ENCODE measurements at places on chromosomes 5 and 9.

GRCh38 chr9:14692470-14693250 is 572 bp downstream of the ZDHHC21 start:
- DNase-seq: no peak

GRCh38 chr9:107218829-107219485 is 64.1 kb upstream of the RAD23B start:
- no peak for DNase-seq

- DNase-seq: no peak
Observed at GRCh38 chr5:94113-94892, 2.3 kb downstream of the PLEKHG4B start.

GRCh38 chr9:131476777-131477345 is 25.9 kb upstream of the POMT1 start:
- no peak for DNase-seq

GRCh38 chr9:92440751-92441046 is 16.4 kb upstream of the OMD start:
- no peak for DNase-seq

- DNase-seq: no peak
Observed at GRCh38 chr9:5532790-5533189, 22.5 kb downstream of the PDCD1LG2 start.

GRCh38 chr9:123305879-123306278 is 37.5 kb upstream of the STRBP start:
- no peak for DNase-seq

DNA sequence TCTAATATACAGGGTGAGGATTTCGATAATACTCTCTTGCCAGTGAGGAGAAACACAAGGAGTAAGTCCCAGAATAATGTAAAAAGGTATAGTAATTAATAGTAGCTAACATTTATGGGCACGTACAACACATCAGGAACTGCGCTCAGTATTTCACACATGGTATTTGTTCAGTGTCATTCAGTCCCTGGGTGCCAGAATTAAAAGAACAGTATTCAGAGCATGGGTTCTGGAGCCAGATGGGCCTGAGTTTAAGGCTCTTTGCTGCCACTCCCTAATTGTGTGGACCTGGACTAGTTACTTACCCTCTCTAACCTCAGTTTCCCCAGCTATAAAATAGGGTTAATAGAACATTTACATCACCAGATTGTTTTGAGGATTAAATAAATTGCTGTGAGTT is 16.3 kb downstream of the OSTF1 start:
- DNase-seq: no peak

DNA sequence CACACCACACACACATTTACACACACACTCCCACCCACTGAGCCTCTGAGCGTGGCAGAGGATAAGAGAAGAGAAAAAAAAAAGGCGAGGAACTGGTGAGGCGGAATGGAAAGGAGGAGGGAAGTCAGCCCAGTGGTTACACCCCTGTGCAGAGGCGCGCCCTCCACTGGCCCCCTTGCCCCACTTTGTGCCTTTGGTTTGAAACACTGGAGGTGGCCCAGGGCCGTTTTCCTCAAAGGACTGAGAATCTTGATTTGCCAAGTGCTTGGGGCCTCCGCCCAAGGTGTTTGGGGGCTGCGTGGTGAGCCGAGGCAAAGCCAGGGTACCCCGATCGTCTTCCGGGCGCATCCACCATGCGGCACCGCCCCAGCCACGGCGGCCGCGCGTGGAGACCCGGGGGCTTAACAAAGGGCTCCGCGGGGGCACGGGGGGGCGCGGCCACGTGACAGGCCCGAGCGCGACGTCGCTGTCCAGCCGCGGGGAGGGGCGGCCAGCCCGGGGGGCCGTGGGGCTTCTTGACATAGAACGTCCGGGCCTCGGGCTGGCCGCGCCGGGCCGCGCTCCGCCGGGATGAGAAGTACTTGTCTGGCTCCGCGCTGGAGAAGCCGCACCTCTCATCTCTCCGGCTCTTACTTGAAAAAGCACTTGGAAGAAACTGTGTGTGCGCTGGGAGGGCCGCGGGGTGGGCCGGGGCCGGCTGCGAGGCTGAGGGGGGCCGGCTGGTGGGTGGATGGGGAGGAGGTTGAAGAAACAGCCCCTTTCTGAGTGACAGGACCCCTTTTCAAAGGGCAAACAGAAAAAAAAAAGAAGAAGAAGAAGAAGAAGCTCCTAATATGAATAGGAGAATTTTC is 21.0 kb downstream of the NR2F1 start:
- DNase-seq: no peak

Data from stimulated activated CD4-positive, alpha-beta T cell treated with anti-CD3 and anti-CD28 coated beads, Interleukin-1b, Interleukin-23, amount 100 ng/mL, for 48 hours (primary cell).